Lower leg skin (tissue), 4 donors: ENCODE measurements at places on chromosomes 7 and 10.
A peak's percentile ranks its signal among the peaks of the same experiment; 100 is the strongest.

DNA sequence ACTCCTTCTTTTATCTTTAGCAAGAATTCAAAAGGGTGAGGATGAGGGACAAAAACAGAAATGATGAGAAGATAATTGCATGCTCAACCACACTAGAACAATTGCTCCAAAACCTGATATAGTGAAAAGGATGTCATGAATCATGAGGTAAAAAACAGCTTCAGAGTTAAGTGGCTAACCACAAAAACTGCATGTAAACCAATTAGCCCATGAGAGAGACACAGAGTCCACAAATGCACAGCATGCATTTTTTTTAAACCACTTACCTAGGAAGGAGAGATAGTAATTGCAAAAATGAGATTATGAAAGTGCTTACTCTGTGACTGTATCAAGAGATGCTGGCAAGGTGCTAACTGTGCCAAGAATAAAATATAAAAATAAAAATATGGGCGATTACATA is 132.9 kb downstream of the MBL2 start:
- no peak for DNase-seq

- DNase-seq, result no peak
Observed at GRCh38 chr7:158355456-158356065, 232.1 kb downstream of the PTPRN2 start.

- DNase-seq, result no peak
Observed at GRCh38 chr7:68511281-68511680, 1087.0 kb upstream of the AUTS2 start.

DNA sequence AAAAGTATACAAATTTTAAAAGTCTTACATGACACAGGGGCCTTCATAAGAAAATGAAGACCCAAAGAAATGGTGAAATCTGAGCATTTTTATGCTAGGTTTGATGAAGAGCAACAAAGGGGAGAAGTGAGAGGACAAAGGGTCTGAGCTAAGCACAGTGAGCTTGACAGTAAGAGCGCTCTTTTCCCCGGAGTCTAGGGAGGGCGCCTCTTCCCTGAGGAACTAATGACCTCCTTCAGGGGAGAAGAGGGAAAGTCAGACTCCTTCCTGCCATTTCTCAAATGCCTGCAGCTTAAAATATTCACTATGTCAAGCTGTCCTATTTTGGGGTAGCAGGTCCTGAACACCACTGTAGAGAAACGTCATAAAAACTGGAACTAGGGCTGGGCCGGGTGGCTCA is 18.1 kb upstream of the PAXIP1 start:
- no peak for DNase-seq

- no peak for DNase-seq
Observed at GRCh38 chr7:45506059-45506458, 68.1 kb upstream of the ADCY1 start.

GRCh38 chr10:70324339-70324861 is 40.6 kb upstream of the NPFFR1 start:
- no peak for DNase-seq

- no peak for DNase-seq
Observed at GRCh38 chr10:127142856-127143255, 53.5 kb downstream of the INSYN2A start.

DNA sequence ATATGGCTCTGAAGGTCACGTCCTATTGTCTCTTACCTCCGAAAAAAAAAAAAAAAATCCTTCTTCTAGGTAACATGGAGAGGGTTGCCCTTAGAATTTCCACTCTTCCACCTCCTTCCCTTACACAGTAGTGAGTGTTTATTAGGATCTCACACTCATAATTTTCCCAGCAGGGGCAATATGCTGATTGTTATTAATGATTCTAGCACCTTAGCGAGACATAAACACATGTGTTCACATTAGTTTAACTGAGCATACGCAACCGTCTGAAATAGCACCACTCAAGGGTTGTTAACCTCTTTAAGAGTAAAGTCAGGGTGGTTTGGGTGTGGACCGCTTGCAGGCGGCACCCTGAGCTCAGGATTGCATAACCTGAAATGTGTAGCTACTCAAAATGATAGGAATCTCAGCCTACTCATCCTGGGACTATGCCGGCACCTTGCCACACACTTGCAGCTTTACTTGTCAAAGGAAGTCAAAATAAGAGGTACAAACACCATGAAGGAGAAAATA is 52.2 kb downstream of the CPEB3 start:
- DNase-seq, result peak; percentile 92

GRCh38 chr10:131825960-131826650 is 74.7 kb upstream of the PPP2R2D start:
- no peak for DNase-seq

GRCh38 chr10:86286236-86287109 is 80.1 kb downstream of the GRID1 start:
- no peak for DNase-seq

GRCh38 chr10:50362547-50363125 is 111.3 kb upstream of the ASAH2 start:
- DNase-seq, result no peak

DNA sequence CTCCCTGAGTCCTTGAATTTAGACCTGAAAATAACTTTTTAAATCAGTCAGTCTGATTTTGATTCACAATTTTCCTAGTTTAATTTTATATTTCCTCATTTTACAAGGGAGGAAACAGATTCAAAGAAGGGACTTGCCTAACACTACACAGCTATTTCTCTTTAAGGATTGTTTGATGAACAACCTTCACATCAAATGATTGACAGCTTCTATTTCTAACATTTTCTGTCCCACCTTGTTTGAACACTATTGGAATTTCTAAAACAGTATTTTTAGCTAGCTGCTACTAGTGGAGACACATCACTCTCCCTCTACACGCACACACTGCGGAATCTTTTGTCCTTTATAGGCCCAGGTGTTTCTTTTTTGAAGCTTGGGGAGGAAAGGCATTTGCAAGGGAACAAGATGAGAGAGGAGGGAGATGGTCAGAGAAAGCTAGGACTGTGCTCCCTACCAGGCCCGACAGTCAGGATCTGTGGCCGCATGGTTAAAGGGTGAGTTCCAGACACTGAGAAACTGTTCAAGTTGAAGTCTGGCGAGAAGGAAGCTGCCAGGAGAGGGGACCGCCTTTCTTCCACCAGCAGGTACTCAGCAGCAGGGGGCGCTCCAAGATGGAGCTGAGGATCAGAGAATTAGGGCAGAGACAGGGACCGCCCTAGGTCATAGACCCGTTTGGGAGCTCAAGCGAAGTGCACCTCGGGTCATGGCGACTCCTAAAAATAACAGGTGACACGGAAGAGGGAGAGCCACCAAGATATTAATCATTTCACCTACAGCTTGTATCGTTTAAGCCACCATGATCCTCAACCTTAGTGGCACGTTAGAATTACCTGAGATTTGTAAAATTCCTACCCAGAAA is 49.7 kb downstream of the DNAJC12 start:
- peak; percentile 15 for DNase-seq

DNA sequence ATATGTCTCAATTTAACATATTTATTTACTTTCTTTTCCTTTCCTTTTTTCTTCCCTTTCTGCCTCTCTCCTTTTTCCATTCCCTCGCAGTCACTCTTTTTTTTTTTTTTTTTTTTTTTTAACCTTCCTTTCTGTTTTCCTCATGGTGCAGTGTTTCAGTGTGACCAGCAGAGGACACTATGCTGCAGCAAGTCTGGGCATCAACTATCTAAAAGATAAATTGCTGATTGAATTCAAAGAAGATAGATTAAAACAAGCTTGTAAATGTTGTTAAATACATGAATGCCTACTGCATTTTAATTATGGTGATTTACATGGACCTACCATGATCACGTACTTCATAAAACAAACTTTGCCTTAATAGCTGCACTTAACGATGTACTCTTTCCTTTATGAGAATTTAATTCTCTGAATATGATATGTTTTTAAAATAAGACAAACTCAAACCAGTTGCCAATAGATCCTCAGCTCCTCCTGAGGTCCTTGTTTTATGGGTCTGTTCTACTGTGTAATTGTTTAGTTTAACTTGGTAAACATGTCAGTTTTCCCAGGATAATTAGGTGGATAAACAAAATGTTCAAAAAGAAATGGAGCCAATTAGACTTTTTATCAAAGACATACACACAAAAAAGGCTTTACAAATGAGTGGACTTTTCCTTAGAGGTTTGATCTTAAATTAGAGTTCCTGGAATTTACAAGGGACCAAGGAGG is 101.0 kb upstream of the AGR3 start:
- DNase-seq, result no peak

DNA sequence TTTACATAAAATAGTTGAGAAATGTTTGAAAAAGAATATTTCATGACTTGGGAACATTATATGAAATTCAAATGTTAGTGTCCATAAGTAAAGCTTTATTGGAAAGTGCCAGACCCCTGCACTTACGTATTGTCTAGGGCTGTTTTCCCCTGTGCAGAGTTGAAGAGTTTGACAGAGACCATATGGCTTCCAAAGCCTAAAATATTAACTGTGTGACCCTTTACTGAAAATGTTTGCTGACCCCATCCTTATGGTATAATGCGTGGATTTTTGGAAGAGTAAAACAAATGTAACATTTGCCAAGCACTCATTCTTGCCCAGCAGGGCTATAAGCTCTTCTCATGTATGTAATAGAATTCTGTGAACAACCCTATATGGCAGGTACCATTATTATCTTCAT is 40.1 kb upstream of the RAB18 start:
- no peak for DNase-seq

DNA sequence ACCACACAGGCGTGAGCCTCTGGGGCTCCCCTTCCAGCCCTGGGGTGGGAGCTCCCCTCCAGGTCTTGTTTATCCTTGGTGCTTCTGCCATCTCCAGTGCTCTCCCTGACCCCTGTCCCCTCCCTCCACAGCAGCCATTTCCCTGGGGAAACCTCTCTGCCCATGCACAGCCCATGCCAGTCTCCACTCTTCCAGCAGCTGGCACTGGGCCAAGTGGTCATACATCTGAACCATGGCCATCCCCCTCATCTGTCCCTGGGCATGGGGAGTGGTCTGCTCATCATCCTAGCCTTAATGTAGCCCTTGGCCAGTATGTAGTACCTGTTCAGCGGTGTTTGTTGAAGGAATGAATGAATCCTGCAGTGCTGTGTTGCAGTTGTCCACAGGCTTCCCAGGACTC is 172.4 kb upstream of the ZNF32 start:
- DNase-seq, result no peak

GRCh38 chr10:8150401-8150905 is 96.0 kb downstream of the GATA3 start:
- DNase-seq, result no peak

DNA sequence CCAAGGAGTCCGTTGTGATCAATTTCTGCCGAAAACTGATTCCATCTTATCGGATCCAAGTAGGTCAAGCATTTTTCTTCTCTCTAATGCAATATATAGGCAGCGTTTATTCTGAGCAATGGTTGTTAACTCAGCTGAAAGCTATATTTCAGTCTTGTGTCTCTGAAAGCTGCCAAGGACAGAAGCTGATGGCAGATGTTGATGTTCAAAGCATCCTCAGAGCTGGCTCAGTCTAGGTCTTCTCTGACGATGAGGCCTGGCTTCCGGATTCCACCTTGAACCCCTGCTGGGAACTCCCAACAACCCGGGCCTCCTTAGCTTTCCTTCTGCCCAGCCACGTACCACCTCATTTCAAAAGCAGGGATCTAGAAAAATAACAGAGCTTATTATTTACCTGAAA is 863.6 kb downstream of the NRG3 start:
- DNase-seq, result no peak

GRCh38 chr10:35447693-35448407 is 111.5 kb downstream of the CCNY start:
- DNase-seq, result peak; percentile 83

DNA sequence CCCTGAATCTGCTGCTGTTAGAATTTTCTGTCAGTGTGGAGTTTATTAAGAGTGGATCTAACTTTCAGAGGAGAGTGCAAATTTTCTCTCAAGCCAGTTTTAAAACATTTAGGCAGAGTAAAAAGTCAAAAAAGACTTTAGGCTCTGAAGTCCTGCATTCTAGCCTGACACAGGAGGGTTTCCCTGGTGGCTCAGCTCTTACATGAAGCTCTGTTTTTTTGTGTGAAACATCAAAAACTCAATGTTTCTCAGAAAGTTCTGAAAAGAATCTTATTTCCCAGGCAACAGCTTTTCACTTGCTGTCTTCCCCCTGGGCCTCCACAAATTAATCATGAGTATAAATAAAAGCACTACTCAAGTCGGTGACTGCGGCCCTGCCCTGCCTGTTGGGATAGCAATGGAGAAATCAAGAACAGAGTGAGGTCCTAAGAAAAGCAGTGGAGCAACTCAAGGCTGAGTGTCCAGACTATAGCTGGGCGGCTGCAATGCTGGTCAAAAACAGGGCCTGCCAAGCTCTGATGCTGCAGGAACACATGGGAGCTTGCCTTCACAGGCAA is 22.3 kb upstream of the WDR11 start:
- no peak for DNase-seq

DNA sequence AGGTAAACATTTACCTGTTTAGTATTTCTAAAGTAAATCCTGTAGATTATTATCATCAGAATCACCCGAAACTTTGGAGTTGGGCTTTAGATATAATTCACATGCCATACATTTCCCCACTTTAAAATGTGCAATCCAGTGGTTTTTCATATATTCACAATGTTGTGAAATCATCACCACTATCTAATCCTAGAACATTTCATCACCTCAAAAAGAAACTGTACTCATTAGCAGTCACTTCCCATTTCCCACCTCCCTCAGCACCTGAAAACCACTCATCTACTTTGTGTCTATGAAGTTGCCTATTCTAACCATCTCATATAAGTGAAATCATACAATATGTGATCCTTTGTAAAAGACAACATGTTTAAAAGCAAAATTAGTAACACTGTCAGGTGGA is 182.6 kb downstream of the FZD1 start:
- DNase-seq, result no peak

GRCh38 chr7:121113288-121113687 is 124.8 kb downstream of the CPED1 start:
- no peak for DNase-seq

DNA sequence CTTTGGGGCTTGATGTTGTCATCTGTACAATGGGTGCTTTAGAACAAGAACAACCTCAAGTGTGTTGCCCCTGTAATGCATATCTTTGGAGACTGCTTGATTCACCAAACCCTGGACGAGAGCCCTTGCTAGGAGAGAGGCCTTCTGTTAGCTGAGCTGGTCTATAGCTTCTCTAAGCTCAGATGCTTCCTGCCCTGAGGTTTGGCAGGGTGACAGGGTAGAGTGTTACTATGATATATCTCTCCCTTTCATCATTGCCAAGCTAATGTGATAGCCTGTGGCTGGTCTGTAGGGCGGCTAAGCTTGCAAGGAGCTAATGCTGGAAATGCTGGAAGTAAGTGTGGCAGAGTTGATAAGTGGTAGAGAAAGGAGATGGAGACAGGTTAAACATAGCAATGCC is 364.1 kb downstream of the RPS24 start:
- no peak for DNase-seq

DNA sequence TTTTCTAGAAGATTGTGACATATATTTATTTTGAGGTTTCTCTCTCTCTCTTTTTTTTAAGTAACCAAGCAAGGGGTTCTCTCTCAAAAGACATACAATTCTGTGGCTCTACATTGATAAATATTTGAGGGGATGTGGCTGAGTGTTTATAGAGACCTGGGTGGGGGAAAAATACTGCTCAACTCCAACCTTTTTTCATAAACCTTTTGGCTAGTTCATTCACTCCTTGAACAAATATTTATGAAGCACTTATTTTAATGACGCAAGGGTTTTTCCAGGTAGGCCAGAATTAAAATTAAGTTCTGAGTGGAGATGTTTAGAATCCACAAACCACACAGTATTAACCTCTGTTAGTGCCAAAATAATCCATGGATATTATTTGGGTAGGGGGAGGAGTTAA is 100.2 kb downstream of the PTPRE start:
- no peak for DNase-seq
